ENCODE measurements at places on chromosomes 13 and 19. TPM values are rescaled to one million over a fixed set of nuclear protein-coding genes. Genes with fewer than 3 reads are reported as not detected.

Gene C19orf67
- total RNA-seq = not detected

Gene EHD2
- total RNA-seq = 170 TPM

Gene NKPD1
- total RNA-seq = 0.05 TPM

Gene HNRNPM
- total RNA-seq = 103 TPM

Gene ZNF221
- 3.3 TPM for total RNA-seq

Gene NOTCH3
- 0.34 TPM for total RNA-seq

Gene MEIS3
- not detected for total RNA-seq

Gene CPB2
- not detected for total RNA-seq

Gene KCNRG
- total RNA-seq = not detected

Gene CADM4
- total RNA-seq = 1.1 TPM

Gene NLRP7
- not detected for total RNA-seq

Gene PRX
- total RNA-seq = 0.73 TPM

Gene PSG1
- total RNA-seq = 1.1 TPM

Gene ZNF85
- 13.4 TPM for total RNA-seq

Gene PVR
- 270 TPM for total RNA-seq

Gene PODNL1
- 1.1 TPM for total RNA-seq

Gene KISS1R
- total RNA-seq = not detected

Gene HRC
- not detected for total RNA-seq

Gene TMEM221
- not detected for total RNA-seq

Gene RFPL4AL1
- total RNA-seq = not detected

Gene TYROBP
- not detected for total RNA-seq

Gene FXYD7
- total RNA-seq = not detected

Gene SHISA7
- not detected for total RNA-seq

Gene CLDN10
- not detected for total RNA-seq

Gene PSG11
- not detected for total RNA-seq

Gene LYPD3
- 0.10 TPM for total RNA-seq

Gene VAV1
- not detected for total RNA-seq

Gene LHFPL6
- total RNA-seq = 20.5 TPM

Gene C19orf33
- 65.5 TPM for total RNA-seq

Gene LHB
- total RNA-seq = not detected

Measured in mammary microvascular endothelial cell (primary cell).